Muscle of leg (tissue), 16 donors: ENCODE measurements at places on chromosomes 7 and 10. TPM values are rescaled to one million over a fixed set of nuclear protein-coding genes. Genes with fewer than 3 reads are reported as not detected.

GRCh38 chr7:132528695-132529094 lies 47.6 kb downstream of the PLXNA4 start:
- DNase-seq: no peak
- no peak overlapping the region for H3K27ac ChIP-seq
- no peak overlapping the region for H3K4me3 ChIP-seq
- no peaks in the 10 kb centered on the region for H3K27me3 ChIP-seq

DNA sequence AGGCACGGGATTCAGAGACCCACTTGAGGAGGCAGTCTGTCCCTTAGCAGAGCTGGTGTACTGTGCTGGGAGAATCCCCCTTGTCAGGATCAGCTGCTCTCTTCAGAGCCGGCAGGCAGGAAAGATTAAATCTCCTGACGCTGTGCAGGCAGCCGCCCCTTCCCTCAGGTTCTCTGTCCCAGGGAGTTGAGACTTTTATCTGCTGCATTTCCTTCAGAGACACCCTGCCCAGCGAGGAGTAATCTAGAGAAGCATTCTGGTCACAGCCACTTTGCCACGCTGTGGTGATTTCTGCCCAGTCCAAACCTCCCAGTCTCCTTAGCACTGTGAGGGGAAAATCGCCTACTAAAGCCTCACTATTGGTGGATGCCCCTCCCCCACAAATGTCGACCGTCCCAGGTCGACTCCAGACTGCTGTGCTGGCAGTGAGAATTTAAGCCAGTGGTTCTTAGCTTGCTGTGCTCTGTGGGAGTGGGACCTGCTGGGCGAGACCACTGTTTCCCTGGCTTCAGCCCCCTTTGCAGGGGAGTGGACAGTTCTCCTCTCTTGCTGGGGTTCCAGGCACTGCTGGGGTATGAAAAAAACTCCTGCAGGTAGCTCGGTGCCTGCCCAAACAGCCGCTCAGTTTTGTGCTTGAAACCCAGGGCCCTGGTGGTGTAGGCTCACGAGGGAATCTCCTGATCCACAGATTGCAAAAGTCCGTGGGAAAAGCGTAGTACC lies 265.4 kb downstream of the ZWINT start:
- DNase-seq: no peak
- H3K27ac ChIP-seq: no peak overlapping the region
- no peaks in the 10 kb centered on the region for H3K4me1 ChIP-seq
- no peaks in the 10 kb centered on the region for H3K27me3 ChIP-seq
- no peak overlapping the region for H3K4me3 ChIP-seq
- H3K36me3 ChIP-seq: no peaks in the 10 kb centered on the region

DNA sequence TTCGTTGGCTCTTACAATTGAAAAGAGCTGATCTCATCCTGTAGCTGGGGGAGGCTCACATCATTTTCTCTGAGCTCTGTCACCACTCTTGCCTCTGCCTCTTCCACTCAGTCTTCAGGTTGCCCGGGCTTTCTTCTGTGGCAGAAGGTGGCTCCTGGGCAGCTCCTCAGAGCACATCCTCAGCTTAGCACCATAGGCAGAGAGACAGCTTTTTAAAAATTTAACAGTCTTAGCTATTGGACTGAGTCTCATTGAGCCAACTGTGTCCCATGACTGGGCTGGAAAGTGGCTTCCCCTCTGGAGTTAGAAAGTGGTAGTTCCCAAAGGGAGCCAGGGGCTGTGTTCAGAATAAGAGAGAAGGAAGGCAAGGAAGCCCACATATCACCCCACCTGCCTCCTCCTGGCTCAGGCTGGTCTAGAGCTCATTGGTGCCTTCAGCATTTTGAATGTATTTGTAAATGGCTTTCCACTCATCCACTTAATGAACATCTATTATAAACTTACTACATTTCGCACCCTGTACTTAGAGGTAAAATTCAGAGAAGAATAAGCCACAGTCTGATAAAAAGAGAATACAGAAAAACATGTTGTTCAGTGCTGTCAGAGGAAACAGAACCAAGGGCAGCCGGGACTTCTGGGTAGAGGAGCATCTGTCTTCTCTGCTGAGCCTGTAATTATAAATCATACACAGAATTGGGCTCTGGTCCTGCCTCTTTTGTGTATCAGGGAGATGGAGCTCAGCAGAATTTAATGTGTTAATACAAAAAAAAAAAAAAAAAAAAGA lies 119.3 kb downstream of the WDFY4 start:
- peaks cover 44% of the 10 kb centered on the region for H3K4me1 ChIP-seq
- no peak overlapping the region for H3K4me3 ChIP-seq
- no peaks in the 10 kb centered on the region for H3K36me3 ChIP-seq
- peak overlapping the region; percentile 91 for H3K27ac ChIP-seq

The PLXNA4 gene
- 1.9 TPM for total RNA-seq
